Osteocyte (in vitro differentiated cells): ENCODE measurements at places on chromosomes 3 and 15. TPM values are rescaled to one million over a fixed set of nuclear protein-coding genes. Genes with fewer than 3 reads are reported as not detected.
A peak's percentile ranks its signal among the peaks of the same experiment; 100 is the strongest.

Gene CEP19
- total RNA-seq = 3.8 and 4.1 TPM in 2 replicates

Gene STX19
- not detected in 2 replicates for total RNA-seq

Gene CLDN16
- total RNA-seq = not detected in 2 replicates

Gene LARP6
- total RNA-seq = 119 and 123 TPM in 2 replicates

Gene SPINT1
- 5.2 and 5.5 TPM in 2 replicates for total RNA-seq

Gene SRGAP3
- total RNA-seq = 1.5 and 2.6 TPM in 2 replicates

GRCh38 chr3:49799761-49800160, at the start of gene CDHR4:
Gene CDHR4, minus strand, starts transcription at chr3:49799873. Its CDS starts 61 bp downstream, at chr3:49799812.
- H3K4me1 ChIP-seq = peaks cover 23% of the 10 kb centered on the region
- no peak within 1 kb of the TSS for H3K4me3 ChIP-seq
- H3K27me3 ChIP-seq = peaks cover 8% of the 10 kb centered on the region
- no peaks in the 10 kb centered on the region for H3K36me3 ChIP-seq

GRCh38 chr3:35950021-35950420, 310.7 kb downstream of the ARPP21 start:
- no peak overlapping the region for H3K4me3 ChIP-seq
- H3K27ac ChIP-seq = no peak overlapping the region

DNA sequence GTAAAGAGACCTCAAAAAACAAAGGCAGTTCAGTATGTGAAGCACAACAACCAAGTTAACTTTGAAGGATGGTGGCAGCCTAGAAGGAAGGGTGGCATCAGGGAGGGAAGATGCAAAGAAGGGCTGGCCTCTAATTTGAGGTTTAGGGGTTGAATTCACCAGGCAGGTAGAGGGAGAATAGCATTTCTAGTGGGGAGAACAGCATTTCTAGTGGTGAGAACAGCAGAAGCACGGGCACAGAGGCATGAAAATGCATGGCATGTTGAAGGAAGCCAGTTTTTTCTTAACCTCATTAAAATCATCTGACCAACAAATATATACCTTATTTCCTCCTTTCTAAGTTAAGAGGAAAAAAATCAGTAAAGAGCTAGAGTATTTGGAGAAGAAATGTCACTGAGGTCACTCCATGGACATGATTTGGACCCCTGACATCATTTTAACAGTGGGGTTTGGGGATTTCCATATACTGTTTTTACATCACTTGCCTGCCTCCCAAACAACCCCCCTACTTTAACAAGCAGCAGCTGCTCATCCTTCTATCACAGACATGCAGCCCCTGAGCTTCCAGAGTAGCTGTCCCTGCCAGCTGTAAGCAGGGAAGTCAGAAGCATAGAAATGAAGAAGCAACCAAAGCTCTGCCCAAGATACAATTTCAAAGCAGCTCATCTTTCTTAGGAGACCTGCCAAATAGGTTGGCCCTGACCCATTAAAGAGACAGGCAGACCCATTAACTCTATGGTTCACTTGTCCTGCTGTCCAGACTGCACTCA, 2.4 kb upstream of the POPDC2 start:
- H3K27ac ChIP-seq = no peak overlapping the region
- peaks cover 2% of the 10 kb centered on the region for H3K36me3 ChIP-seq
- H3K4me3 ChIP-seq = no peak overlapping the region
- H3K4me1 ChIP-seq = peaks cover 10% of the 10 kb centered on the region
- DNase-seq = no peak

DNA sequence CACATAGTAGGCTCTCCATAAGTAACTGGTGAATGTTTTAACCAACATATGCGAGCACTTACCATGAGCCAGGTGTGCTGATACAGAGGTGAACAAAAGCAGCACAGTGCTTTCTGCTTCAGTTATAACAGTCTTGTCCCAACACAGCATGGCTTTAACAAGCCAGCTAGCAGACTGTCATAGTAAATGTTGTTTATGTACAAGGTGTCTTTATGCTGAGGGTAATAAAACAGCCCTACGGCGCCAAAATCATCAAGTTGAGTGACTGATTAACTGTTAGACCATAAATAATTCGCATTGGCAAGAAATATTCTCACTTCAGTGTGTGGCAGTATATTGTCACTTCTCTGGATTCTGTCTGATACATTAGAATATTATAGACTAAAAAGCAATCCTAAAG, 646.0 kb upstream of the CFAP20DC start:
- no peak overlapping the region for H3K4me3 ChIP-seq
- H3K4me1 ChIP-seq = no peaks in the 10 kb centered on the region
- H3K27me3 ChIP-seq = no peaks in the 10 kb centered on the region
- H3K27ac ChIP-seq = no peak overlapping the region
- no peaks in the 10 kb centered on the region for H3K36me3 ChIP-seq
- no peak for DNase-seq

DNA sequence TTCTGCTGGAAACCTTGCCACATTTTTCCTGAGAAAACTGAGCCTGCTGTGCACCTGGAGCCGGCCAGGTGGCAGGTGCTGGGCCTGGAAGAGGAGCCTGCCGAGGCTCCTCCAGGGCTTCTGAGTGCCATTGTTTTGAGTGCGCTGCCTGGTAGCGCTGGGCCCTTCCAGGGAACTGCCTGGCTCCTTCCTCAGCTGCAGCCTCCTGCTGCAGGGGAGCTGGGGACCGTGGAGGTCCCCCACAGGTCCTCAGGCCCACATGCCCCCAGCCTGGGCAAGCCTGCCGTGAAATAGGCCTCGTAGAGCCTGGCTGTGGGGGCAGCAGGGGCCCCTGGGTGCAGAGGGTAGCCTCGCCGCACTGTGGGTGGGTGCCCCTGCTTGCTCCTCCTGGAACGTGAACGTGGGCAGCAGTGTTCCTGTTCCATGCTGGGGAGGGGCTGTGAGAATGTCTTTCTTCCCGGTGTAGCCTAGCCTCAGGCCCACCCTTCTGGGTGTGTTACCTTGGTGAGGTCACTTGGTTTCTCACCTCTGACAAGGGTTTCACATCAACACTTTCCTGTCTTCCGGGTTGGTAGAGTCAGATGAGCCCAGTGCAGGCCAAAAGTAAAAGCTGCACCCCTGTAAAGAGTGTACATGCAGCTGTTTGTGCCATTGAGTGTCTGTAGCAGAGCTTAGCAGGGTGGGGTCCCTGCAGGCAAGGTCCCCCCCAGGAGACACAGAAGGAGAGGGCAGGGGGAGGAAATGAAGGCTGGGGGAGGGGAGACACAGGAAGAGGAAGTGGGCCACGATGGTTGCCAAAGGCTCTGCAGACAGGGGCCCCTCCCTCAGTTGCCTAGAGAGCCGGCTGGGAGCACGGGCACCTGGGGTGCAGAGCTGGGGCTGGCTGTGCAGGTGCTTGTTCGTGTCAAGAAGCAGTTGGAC, 34.5 kb downstream of the KLF13 start:
- DNase-seq = no peak
- H3K27me3 ChIP-seq = no peaks in the 10 kb centered on the region
- H3K4me3 ChIP-seq = no peak overlapping the region
- H3K4me1 ChIP-seq = peaks cover 53% of the 10 kb centered on the region
- peaks cover 3% of the 10 kb centered on the region for H3K36me3 ChIP-seq

- H3K27ac ChIP-seq = no peak overlapping the region
- no peaks in the 10 kb centered on the region for H3K27me3 ChIP-seq
- DNase-seq = no peak
- H3K4me3 ChIP-seq = no peak overlapping the region
Observed at GRCh38 chr15:98155356-98155755, 194.9 kb downstream of the ARRDC4 start.

- no peaks in the 10 kb centered on the region for H3K36me3 ChIP-seq
- DNase-seq = no peak
- no peaks in the 10 kb centered on the region for H3K4me1 ChIP-seq
- H3K4me3 ChIP-seq = no peak overlapping the region
- H3K27ac ChIP-seq = no peak overlapping the region
Observed at GRCh38 chr15:52715411-52715810, 36.2 kb upstream of the ATOSA start.

DNA sequence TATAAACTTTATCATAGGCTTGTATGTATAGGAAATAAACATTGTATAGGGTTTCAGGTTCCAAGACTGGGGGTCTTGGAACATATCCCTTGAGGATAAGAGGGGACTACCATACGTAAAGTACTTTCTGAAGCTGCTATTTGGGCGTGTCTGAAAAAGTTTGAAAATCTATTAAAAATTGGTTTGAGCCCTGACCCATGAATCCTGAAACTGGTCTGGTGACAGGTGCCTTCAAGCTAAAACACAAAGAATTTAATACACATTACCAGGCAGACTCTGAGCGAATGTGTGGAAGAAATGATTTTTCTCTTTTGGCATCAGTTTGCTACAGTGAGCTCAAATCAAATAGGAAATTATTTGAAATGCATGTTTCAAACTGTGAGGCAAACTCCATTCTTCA, 16.3 kb downstream of the TF start:
- no peak overlapping the region for H3K27ac ChIP-seq
- DNase-seq = no peak
- H3K27me3 ChIP-seq = peaks cover 58% of the 10 kb centered on the region
- peaks cover 8% of the 10 kb centered on the region for H3K4me1 ChIP-seq
- H3K4me3 ChIP-seq = no peak overlapping the region

- H3K27me3 ChIP-seq = no peaks in the 10 kb centered on the region
- peak; percentile 84 for DNase-seq
- peaks cover 51% of the 10 kb centered on the region for H3K4me1 ChIP-seq
- peak overlapping the region; percentile 92 for H3K4me3 ChIP-seq
Observed at GRCh38 chr15:68817304-68818065, 3.2 kb downstream of the ANP32A start.

DNA sequence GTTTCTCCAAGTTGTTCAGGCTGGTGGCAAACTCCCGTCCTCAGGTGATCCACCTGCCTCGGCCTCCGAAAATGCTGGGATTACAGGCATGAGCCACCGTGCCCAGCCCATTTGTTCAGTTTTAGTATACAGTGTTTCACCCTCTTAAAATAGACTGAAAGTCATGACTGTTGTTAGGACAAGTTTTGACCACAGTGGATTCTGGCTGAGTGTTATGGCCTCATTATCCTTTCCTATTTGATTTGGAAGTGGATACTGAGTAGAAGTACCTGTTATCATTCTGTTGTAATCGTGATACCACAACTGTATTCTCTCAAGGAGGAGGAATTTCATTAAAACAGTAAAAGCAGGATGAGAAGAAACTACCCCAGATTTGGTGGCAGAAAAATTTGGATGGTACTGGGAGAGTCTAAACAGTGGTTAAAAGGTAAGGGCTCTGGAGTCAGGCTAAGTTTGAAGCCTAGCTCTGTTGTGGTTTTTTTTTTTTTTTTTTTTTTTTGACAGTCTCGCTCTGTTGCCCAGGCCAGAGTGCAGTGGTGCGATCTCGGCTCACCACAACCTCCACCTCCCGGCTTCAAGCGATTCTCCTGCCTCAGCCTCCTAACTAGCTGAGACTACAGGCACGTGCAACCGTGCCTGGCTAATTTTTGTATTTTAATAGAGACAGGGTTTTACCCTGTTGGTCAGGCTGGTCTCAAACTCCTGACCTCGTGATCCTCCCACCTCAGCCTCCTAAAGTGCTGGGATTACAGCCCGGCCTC, 2.6 kb downstream of the MAP2K1 start:
- no peak for DNase-seq
- peaks cover 33% of the 10 kb centered on the region for H3K4me1 ChIP-seq
- peak overlapping the region; percentile 23 for H3K27ac ChIP-seq
- H3K27me3 ChIP-seq = no peaks in the 10 kb centered on the region

DNA sequence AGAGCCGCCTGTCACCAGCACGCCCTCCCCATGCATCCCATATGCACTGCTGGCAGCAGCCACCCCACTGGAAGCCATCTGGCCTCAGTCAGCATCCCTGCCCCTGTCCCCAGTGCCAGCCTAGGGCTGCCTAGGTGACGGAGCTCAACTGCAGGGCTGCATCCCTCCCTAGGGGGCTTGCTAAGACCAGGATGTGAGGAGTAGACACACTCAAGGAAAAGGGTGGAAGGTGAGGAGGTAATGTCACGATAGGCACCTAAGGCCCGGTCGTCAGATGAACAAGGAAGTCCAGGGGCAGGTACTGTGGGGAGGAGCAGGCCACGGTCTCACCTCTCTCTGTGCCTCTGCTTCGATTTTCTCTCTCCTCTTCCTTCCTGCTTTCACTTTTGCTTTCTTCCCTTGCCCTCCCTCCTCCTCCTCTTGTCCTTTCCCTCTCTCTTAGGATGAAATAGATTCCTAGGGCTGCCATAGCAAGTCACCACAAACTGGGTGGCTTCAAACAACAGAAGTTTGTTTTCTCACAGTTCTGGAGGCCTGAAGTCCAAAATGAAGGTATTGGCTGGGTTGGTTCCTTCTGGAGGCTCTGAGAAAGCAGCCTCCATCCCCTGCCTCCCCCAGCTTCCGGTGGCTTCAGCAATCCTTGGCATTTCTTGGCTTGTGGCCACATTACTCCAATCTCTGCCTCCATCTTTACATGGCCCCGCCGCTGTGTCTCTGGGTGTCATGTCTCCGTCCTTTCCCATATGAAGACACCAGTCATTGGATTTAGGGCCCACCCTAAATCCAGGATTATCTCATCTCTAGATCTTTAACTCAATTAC, 298.3 kb downstream of the SHQ1 start:
- no peaks in the 10 kb centered on the region for H3K36me3 ChIP-seq
- H3K4me1 ChIP-seq = peaks cover 2% of the 10 kb centered on the region
- no peak for DNase-seq
- H3K27ac ChIP-seq = no peak overlapping the region
- H3K4me3 ChIP-seq = peak overlapping the region; percentile 1
- peaks cover 3% of the 10 kb centered on the region for H3K27me3 ChIP-seq

DNA sequence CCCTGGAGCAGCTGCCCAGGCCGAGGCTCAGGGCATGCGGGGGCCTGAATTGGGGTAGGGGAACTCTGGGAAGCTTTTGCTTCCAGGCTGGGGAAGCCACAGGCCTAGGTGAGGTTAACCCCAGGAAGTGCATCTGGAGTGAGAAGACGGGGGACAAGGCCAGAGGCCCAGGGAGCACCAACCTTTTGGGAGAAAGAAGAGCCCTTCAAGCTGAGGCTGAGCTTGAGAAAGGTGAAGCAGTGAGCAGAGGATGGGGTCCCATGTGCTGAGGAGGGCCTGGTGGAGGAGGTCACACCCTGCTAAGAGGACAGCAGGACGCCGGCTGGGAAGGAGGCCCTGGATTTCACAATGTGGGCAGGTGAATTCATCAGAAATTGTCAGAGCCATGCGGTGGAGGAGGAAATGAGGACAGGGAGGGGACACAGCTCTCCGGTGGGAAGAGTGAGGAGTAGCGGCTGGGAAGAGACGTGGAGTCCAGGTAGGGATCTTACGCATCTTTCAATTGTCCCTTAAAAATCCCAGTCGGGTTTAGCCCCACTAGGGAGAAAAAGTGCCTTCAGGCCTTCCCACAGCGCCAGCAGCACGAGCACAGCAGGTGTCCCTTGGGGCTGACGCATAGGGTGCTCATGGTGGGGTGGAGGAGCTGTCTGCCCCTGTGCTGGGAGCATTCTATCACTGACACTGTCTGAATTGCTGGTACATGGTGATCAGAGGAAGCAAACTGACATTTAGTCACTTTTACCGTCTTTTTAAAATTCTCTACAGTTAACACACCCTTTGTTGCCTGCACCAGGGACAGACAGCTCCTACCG, 50.9 kb downstream of the HCN4 start:
- no peaks in the 10 kb centered on the region for H3K4me1 ChIP-seq
- peaks cover 12% of the 10 kb centered on the region for H3K27me3 ChIP-seq
- DNase-seq = no peak
- no peak overlapping the region for H3K4me3 ChIP-seq
- no peaks in the 10 kb centered on the region for H3K36me3 ChIP-seq
- H3K27ac ChIP-seq = no peak overlapping the region

- no peaks in the 10 kb centered on the region for H3K36me3 ChIP-seq
- no peak overlapping the region for H3K4me3 ChIP-seq
- H3K4me1 ChIP-seq = no peaks in the 10 kb centered on the region
- H3K27ac ChIP-seq = no peak overlapping the region
Observed at GRCh38 chr3:20190991-20191390, 5.0 kb upstream of the SGO1 start.
